Left renal cortex interstitium (tissue), 4 donors: ENCODE measurements at places on chromosomes 1 and 21.
A peak's percentile ranks its signal among the peaks of the same experiment; 100 is the strongest.

DNA sequence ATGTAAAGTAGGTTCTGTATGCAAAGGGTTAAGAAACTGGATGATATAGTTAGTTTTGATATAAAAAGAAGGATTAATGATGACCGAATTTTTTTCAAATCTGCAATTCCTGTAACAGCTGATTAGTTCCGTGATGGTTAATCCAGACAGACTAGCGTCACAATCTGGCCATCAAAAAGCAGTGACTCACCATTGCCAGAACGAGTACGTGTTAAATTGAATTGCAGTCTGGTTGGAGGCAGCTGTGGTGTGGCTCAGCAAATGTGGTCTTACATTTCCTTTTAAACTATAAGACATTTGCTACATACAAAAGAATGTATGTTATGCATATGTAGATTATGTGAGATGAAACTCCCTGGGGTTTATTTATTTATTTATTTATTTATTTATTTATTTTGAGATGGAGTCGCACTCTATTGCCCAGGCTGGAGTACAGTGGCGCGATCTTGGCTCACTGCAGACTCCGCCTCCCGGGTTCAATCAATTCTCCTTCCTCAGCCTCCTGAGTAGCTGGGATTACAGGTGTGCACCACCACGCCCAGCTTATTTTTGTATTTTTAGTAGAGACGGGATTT, 139.8 kb downstream of the RYR2 start:
- no peak for DNase-seq

DNA sequence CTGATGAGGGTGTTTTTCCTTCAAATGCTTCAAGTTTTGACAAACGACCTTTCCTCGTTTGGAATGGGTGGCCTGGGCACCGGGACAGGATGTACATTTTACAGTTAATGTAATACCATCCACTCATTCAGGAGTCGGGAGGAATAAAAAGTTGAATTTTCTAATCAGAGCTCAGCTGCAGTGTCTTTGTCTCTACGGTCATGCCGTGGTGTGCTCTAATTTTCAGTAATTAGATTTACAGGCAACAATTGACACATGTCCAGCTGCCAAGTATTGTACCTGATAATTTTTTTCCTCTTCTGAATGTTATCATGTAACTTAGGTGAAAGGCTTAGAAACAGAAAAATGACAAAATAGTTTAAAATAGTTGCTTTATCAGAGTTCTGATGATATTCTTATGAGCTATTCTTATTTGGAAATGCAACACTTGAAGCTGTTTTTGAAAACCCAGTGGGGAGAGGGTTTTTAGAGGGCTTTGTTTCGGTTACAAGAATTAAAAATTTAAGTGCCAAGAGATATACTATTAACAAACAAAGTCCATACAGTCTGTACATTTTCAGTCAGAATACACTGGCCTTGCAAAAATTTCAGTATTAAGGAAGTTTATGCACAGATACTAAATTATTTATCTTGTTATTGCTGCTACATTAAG, 1.0 kb downstream of the CDKN2C start:
- no peak for DNase-seq

GRCh38 chr1:204274446-204274845, 60.7 kb upstream of the GOLT1A start:
- no peak for DNase-seq

GRCh38 chr1:41496080-41497055, 11.9 kb upstream of the EDN2 start:
- no peak for DNase-seq

DNA sequence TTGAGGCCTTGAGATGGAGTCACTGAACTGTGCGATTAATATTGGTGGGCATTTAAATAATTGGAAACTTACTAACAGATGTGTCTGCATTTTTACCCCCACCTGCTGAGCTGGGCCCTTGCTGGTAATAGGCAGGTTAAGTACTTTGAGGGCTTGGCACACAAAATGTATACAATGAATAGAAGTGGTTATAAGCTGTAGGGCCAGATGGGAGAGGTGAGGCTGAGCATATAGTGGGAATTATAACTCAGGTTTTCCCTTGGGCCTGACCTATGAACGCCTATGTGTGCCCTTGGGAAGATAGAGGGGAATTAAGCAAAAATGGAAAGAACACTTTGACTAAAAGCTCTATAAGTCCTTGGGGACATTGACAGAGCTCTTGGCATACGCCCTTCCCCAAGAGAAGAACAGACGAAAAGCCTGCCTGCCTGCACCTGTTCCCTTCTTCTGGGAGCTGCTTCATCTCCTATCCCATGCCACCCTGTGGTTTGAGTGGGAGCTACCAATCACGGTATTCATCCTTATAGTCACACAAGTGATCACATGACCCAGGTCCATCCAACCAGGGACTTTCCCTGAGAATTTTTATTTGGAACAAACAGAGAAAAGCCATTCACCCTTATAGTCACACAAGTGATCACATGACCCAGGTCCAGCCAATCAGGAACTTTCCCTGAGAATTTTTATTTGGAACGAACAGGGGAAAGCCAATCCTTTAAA, 260.7 kb upstream of the CSF3R start:
- DNase-seq = no peak

DNA sequence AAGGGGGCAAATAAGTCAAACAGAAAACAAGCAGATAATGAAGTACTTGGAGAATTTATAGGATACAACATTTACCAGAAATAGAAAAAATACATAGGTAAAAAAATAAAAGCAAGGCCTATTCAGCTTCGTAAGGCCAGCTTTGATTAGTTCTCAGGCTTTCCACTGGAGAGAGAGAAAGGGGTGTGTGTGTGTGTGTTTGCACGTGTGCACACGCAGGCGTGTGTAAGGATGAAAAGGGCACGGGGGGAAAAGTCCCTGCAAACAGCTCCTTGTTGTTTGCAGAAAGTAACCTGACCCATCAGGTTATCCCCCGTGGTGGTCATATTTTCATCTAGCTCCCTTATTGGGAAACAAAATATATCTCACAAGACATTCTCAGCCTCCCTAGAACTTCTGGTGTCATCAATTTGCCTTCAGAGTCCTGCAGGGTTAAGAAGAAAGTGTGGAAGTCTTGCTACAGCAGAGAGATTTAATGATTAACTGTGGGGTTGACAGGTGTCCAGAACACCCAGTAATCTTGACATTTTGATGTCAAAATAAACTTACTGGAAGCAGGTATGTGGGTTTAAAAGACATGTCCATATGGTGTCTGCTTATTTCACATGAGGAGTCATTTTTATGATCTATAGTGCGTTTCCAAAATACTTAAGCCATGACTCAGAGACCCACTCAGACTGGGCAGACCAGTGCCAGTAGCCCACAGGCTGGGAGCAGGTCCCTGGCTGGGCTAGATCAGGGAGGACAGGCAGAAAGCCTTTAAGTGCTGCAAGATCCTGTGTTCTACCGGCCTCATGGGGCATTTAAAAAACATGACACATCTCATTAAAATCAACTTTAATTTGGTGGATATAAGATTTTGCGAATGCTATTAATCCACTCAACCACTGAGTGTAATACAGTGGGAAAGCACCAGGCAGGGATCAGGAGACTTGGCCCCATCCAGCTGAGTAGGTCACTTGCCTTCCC, 487.6 kb upstream of the CAMK1G start:
- DNase-seq = no peak

GRCh38 chr1:166905136-166905535, 29.1 kb upstream of the TADA1 start:
- DNase-seq = no peak

- no peak for DNase-seq
These were observed 132.3 kb downstream of the TOMM20 start for GRCh38 chr1:234996245-234996757.

DNA sequence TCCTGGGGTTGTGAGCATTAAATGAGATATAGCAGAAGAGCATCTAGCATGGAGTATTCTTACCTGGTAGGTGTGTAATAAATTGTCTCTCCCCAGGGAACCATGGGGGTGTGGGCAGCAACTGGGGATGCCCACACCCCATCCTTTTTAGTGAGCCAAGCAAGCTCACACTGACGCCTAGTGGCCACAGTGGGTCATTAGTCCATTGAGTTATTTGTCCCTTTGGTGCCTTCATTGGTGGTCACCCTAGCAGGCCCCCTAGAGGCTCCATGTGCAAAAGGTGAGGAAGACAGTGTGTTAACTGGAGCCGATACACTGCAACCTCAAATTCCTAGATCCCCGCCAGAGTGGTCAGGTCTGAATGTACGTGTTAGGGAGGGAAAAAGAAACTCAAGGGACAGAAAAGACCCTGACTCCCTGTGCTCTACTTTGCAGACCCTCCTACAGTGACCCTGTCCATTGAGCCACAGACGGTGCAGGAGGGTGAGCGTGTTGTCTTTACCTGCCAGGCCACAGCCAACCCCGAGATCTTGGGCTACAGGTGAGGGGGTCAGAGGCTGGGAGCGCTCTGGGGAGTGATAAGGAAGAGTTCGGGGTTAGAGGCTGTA, 93.3 kb upstream of the CD1D start:
- peak; percentile 48 for DNase-seq

DNA sequence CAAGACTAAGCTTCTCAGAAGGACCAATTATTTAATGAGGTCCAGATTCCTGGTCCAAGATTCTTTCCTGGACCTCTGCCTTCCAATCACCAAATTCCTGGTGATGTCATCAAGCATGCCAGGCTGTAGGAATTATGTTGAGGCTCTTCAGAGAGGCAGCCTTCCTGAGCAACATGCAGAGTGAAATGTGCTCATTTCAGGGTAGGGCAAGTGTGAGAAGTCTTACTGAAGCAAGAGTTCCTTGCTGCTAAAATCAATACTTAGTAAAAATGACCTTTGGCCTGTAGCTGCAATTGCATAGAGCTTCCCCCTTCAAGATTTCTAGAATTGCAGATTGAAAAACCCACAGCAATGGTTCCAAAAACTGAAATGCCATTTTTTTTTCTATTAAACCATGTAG, 31.7 kb upstream of the BCAR3 start:
- no peak for DNase-seq

GRCh38 chr1:151945725-151946722, 36.7 kb upstream of the THEM4 start:
- DNase-seq = no peak

DNA sequence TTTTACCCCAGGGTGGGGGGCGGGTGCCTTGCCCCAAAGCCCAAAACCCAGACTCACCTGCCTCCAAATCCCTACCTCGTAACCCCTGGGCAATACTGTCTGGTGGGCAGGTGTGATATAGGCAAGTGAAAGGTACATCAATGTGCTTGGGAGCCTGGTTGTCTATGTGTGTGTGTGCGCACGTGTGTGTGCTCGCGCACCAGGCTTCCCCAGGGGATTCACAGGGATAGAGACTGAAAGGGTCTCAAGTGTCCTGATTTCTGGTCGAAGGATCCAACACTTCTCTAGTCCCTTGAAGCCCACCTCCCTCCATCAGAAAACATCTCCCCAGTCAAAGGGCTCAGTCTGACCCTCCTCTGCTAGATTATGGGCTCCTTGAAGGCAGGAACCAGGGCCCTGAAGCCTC, 28.9 kb upstream of the EPB41 start:
- DNase-seq = no peak

DNA sequence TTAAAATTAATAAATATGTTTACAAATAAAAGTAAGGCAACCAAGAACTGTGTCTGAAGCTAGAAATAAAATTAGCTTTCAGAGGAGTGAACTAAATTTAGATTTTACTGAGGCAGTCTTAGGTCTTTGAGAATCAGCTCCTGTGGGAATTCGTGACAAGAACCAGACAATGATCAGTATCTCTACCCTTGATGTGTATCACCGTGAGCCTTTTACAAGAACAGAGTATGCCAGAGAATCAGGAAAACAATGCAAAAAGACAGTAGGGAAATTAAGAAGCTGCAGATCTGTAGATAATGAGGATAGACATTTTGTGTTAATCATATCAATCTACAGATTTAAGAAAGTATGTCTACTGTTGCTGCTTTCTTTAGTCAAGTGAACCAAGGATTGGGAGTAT, 351.0 kb downstream of the COL11A1 start:
- no peak for DNase-seq

DNA sequence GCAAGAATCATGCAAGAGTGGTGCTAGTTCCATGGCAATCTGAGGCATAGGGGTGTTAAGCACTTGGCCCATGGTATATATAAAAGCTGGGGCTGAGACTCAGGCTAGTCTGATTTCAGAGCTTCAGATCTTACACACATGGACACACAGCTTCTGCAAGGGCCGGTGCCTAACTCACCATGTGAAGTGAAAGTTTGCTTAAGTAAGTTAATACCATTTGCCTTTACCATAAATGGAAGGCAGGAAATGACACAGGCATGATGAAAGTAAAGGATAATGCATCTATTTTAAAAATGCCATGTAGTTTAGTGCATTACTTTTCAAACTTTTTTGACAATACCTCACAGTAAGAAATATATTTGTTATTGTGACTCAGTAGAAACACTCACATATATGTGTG, 122.6 kb downstream of the KCNJ6 start:
- no peak for DNase-seq

DNA sequence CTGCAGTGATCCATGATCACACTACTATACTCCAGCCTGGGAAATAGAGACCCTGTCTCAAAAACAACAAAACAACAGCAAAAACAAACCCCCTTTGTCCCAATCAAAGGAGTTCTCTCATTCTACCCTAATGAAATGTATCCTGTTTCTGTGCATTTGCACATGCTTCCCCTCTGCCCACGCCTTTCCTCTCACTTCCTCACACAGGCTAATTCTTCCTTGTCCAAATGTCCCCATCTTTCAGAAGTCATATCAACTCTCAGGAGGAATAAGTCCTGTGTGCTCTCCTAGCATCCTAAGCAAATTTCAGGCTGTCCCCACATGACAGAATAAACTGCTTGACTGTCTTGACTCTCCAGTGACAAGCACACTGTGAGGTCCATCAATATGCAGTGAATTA, 8.1 kb upstream of the ATP1B1 start:
- DNase-seq = no peak

GRCh38 chr1:68162761-68163160, 69.6 kb downstream of the WLS start:
- DNase-seq = no peak

DNA sequence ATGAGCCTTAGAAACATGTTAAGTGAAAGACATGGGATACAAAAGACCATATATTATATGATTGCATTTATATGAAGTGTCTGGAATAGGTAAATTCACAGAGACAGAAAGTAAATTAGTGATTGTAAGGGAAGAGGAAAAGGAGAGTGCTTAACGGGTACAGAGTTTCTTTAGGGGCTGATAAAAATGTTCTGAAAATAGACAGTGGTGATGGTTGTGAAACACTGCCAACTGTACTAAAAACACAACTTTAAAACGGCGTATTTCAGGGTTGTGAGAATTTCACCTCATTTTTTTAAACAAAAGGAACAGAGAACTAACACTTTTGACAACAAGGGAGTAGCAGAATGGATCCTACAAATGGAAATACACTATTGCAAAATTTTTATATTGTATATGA, 13.4 kb downstream of the COP1 start:
- DNase-seq = no peak

DNA sequence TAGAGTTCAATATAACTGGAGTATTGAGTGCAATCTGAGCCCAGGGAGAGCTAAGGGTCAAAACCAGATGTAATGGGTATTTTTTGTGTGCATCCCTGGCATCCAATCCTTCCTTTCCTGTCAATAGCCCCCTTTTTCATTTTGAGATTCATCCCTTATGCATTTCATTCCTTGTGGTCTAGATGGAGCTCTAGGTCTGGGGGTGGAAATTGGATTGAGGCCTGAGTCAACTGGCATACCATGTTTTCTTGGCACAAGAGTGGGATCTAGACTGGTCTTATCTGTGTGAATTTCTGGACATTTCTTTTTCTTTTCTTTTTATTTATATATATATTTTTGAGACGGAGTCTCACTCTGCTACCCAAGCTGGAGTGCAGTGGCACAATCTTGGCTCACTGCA, 67.3 kb upstream of the RAB3GAP2 start:
- no peak for DNase-seq
